ENCODE measurements at places on chromosomes 13 and 19.

DNA sequence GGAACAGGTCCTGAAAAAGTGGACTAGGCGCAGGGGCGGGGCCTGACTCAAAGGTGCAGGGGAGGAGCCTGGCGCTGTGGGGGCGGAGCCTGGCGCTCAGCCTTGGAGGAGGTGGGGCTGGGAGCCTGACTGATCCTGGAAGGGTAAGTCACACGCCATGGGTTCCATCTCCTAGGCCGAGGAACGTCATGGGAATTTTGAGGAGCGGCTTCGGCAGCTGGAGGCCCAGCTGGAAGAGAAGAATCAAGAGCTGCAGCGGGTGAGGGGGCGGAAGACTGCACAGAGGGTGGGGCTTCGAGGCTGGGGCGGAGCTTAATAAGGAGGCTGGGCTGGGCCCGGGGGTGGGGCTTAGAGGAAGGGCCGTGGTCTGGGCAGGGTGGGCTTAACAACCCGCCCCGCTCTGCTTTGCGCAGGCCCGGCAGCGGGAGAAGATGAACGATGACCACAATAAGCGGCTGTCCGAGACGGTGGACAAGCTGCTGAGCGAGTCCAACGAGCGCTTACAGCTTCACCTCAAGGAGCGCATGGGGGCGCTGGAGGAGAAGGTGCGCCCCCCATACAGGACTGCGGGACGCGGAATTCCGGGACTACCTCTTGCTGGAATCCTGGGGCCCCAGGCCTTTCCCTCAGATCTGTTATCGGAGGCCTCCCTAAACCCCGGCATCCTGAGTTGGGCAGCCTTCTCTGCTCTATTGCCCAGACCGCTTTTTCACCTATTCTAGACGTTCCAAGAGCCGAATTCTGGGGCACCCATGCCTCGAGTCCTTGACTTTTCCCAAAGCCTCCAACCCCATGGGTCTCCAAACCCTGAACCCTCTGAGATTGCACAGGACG lies 14.5 kb downstream of the PPFIA3 start:
- DNase-seq, result peak; percentile 66

GRCh38 chr19:1089891-1090290 lies 5.3 kb downstream of the POLR2E start:
- DNase-seq, result peak; percentile 83

GRCh38 chr19:47437500-47437899 lies 18.2 kb upstream of the MEIS3 start:
- DNase-seq, result no peak

DNA sequence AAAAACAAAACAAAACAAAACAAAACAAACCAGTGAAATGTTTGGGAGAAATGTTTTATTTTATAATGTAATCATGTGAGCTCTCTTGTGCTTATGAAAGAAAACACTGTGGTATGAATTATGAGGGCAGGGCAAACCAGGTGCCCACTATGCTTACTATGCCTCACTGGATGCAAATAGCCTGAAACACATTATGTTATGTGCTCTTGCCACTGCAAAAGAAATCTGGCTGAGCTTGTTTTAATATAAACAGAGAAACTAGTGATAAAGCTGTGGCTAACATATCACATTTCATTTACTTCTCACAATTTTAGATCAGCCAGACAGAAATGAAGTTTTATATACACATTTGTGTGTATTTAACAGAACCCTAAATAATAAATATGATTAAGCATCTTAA lies 8.7 kb upstream of the NBEA start:
- DNase-seq, result no peak

- no peak for DNase-seq
These were observed 278.4 kb upstream of the DACH1 start for GRCh38 chr13:72145383-72145782.

GRCh38 chr13:55437162-55437561 lies 1703.6 kb upstream of the PRR20A start:
- no peak for DNase-seq

DNA sequence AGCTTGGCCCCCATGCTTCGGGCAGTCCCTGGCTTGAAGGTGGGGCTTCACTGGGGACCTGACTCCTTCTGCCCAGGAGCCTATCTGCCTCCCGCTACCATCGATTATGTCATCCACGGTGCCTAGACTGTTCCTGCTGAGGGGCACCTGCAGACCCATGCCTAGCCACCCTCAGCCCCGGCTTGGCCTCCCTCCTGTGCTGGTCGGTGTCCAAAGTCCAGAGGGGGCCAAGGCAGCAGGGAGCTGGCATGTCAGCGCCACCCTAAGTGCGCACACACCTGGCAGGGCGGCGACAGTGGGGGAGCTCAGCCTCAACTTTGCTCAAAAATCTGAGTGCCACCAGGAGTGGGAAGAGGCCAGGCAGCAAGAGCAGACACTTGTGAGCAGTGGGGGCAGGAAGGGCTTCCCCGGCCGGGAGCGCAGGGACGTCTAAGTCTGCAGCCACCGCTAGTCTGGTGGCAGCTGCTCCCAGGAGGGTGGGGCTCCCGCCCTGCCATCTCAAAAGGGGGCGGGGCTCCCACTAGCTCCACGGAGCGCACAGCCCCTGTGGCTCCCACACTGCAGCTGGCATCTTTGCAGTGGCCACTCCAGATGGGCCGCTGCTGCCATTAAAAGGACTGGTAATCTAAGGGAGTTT lies 13.5 kb upstream of the URAD start:
- no peak for DNase-seq

DNA sequence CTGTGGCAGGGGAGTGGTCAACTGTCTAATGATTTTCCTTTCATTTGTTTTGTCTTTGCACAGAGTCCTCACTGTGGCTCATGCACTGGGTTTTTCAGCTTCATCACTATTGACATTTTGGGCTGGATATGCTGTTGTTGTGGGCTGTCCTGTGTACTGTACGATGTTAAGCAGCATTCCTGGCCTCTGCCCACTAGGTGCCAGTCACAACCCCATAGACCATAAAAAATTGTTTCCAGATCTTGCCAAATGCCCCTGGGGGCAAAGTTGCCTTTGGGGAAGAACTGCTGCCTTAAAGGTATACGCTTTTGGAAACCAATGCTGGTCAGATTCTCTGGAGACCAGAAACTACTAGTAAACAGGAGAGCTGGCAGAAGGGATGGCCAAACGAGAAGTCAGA lies 310.4 kb downstream of the SPRY2 start:
- no peak for DNase-seq

- no peak for DNase-seq
These were observed 15.2 kb downstream of the GPX4 start for GRCh38 chr19:1118999-1119398.

- DNase-seq, result no peak
These were observed 25.5 kb downstream of the OR7A5 start for GRCh38 chr19:14809272-14810057.

DNA sequence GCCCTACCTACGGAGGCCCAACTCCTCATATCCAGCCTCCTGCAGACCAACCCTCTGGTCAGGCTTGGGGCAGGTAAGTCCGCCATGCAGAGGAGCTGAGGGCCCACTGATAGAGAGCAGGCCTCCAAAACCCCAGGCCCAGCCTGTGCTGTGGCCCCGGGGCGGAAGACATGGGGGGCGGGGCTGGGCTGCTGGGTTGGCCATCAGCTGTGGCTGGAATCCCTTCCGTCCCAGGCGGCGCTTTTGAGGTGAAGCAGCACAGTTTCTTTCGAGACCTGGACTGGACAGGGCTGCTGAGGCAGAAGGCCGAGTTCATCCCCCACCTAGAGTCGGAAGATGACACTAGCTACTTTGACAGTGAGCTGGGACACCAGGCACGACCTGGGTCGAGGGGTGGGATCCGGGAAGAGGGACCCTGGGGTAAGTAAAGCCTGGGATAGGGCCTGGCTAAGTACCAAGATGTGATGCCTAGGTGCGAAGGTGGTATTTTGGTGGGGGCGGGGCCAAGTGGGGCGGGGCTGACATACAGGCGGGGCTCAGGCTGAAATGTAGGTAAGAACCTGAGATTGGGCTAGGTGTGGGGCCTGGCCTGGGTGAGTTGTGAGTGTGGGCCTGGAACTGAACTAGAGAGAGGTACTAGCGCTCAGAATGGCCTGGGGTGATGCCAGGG lies 15.4 kb downstream of the DNASE2 start:
- no peak for DNase-seq

DNA sequence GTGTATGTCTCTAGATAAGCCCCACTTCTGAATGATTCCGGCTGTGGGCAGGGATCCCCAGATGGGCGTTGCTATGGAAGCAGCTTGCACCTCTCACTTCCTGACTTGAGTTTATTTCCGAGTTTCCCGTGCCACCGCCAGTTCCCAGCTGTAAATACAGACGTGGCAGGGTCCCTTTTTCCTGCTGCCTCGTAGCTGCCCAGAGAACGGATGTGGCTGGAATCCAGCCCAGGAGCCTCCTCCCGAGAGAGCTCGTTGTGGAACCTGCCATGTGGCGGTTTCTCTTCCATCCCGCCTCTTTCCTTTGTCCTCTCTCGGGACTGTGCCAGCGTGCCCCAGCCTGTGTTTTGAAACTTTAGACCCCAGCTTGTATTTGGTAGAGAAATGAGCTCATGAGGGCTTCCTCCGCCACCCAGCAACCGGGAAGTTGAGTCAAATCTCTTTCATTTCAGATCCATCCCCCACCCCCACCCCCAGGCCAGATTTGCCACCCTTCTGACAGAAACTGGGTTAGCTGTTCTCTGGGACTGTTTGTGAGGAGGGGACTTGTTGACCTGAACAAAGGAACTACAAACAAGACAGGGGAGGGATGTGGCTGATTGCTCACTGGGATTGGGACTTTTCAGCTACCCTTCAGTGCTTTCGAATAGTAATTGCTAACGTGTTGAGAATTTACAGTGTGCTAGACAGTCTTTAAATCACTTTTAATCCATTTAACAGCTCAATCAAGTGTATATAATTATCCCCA lies 96.6 kb downstream of the SIPA1L3 start:
- peak; percentile 51 for DNase-seq

GRCh38 chr13:97258801-97259200 lies 36.7 kb downstream of the MBNL2 start:
- DNase-seq, result no peak

- DNase-seq, result no peak
These were observed 342 bp upstream of the SIGLEC10 start for GRCh38 chr19:51417810-51418157.

DNA sequence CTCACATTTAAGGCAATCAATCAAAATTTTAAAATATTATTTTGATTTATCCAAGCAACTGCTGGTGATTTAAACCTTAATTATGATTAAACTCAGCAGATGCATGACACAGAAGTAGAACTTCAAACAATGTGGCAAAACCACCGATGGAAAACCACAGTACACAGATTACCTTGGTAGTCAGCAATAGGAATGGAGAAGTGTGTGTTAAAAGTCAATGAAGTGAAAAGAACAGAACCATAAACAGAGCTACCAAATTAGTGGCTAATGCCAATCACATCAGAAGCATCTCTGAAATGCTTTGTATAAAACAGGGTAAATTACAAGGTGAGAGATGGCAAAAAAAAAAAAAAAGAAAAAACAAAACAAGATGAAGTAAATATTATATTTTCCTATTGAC lies 31.2 kb downstream of the KATNAL1 start:
- DNase-seq, result no peak

DNA sequence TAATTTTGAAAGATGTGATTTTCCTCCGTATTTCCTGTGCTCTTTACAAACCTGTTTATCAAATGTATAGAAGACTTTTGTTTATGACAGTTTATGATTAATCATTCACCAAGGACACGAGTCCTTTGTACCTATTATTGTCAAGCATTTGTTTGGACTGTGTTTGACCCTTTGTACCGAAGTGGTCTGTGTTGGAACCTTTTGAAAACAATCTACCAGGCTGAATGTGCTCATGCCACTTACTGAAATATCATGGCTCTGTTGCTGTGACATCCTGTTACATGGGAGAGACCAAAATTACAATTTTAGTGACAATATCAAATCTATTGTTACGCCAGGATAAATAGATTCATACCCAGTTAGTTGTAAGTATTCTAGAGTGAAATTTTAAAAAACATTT lies 193.6 kb downstream of the IRS2 start:
- DNase-seq, result no peak

DNA sequence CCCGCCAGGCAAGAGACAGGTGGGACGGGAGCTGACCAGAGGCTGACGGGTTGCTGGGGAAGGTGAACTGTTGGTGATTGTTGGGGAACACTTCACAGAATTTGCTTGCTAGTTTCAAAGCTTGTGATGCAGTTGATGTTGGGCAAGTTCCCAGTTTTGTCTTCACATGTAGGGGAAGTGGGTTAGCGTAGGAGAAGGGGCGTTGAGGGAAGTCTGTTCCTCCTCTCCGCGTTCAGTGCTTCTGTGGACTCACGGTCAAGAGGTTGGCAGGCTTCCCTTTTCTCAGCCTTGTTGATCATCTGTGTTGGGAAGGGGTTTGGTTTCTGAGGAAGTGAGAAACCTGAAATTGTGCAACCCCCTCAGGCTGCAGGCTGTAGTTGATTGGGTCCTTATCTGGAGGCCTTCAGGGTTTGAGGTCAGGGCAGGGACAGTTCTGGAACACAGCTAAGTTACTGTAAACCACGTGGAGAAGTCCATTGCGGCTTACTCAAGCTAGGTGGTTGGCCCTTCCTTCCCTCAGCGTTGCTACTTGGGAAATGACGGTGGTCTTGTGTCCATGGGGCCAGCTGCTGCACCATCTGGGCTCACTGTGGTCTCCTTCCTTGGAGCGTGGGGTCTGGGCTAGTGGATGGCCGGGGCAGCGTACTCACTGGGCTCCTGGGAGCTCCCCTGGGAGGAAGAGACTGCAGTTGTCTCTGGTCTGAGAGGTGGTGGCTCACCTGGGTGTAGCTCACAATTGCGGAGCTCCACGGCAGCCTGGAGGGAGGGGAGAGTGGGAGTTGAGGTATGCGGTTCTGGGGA lies 7.5 kb downstream of the RPS9 start:
- DNase-seq, result no peak

GRCh38 chr19:10686661-10687517 lies 14.3 kb upstream of the QTRT1 start:
- no peak for DNase-seq

- DNase-seq, result no peak
These were observed 6.5 kb downstream of the SLC25A30 start for GRCh38 chr13:45411631-45412030.

DNA sequence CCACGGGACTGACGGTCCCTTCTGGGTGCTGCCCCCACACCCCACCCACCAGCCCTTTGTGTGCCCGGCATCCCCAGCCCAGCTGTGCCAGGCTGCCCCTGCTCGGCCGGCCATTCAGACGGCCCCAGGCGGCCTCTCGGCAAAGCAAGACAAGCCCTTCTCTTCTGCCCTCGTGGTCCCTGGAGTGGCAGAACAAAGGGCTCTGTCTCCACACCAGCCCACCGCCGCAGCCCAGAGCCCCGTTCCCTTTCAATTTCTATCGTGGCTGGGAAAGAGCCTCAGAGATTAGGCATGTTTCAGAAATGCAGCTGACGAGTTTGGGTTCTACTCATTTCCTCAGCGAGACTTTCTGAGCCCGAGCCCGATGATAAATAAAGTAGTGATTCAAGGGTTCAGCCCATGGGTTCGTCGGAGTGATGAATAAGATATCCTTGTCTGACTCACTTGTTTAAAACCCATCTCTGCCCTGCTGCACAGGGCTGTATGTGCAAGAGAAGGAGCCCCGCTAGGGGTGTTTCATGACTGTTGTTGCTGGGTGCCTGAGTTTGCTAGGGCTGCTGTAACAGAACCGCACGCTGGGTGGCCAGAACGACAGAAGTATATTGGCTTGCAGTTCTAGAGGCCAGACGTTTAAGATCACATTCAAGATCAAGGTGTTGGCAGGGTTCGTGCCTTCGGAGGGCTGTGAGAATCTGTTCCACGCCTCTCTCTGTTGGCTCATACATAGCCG lies 4.3 kb downstream of the MYO9B start:
- peak; percentile 91 for DNase-seq

Data from activated CD8-positive, alpha-beta memory T cell treated with anti-CD3 and anti-CD28 coated beads, Interleukin-2, amount 10 ng/mL, durations not matched to agents 7 days and 5 days (primary cell).